HuH-7.5 (cell line): ENCODE measurements at places on chromosomes 16 and 17.

GRCh38 chr17:35786941-35787432, 8.5 kb downstream of the MMP28 start:
- no peak for DNase-seq

- DNase-seq = no peak
Observed at GRCh38 chr16:65895906-65896305, 470.6 kb upstream of the CDH5 start.

GRCh38 chr17:56305007-56305406, 151.7 kb downstream of the ANKFN1 start:
- no peak for DNase-seq

GRCh38 chr17:51045621-51046020, 75.0 kb downstream of the SPAG9 start:
- no peak for DNase-seq

GRCh38 chr17:50266384-50267073, 7.7 kb upstream of the TMEM92 start:
- no peak for DNase-seq

- no peak for DNase-seq
Observed at GRCh38 chr16:85321509-85322271, 209.4 kb upstream of the CIBAR2 start.

DNA sequence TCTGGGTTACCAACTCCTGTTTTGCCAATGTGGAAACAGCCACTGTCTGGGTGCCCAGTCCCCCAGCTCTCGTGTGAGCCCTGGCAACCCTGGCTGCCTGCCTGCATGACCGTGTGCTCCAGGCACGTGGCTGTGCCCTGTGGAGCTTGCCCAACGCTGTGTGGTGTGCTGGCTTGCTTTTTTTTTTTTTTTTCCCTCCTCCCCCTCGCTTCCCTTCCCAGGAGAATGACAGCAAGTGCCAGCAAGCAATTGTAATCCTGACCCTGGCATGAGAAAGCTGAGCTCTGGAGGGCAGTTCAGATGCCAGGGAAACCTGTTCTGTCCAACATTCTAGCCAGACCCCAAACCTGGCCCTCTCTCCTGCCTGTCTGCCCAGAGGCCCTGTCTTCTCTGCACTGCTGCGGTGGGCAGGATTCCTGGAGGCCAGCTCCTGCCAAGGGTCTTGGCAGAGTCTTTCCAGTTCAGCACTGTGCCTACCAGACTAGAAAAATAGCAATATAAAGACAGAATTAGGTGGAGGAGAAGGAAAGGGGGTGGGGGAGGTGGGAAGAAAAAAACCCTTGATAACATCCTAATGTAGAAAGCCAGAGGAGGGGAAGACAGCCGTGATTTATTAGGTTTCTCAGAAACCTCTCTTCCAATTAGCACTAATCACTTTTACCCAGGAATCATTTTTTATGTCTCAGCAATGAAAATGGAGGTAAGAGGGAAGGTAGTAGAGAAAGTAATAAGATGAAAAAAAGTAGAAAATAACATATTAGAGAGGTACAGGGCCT, 9.0 kb downstream of the HLF start:
- DNase-seq = no peak

DNA sequence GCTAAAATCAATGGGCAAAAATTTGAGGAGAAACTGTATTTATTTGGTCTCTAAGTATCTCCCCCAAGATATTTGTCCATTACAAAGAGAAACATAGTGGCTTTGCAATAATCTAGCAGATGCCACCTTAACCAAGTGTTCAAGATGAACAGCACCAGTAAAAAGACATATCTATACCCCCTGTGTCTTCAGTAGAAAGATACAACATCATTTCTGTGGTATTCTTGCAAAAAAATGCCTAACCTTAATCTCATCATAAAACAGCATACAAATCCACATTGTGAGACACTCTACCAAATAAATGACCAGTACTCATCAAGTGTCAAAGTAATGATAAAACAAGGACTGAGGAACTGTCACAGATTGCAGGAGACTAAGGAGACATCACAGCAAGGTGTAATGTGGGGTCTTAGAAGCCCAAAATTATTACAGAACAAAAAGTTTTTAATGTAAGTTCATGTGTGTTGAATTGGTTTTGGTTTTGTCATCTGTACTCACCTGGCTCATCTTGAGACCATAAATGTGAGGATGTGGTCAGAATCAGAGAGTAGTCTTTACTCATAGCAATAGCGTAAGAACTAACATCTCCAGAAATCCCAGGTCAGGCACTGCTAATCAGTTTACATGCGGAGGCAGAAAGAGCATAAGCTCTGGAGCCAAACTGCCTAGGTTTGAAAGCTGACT, 77.2 kb downstream of the AATF start:
- DNase-seq = no peak

DNA sequence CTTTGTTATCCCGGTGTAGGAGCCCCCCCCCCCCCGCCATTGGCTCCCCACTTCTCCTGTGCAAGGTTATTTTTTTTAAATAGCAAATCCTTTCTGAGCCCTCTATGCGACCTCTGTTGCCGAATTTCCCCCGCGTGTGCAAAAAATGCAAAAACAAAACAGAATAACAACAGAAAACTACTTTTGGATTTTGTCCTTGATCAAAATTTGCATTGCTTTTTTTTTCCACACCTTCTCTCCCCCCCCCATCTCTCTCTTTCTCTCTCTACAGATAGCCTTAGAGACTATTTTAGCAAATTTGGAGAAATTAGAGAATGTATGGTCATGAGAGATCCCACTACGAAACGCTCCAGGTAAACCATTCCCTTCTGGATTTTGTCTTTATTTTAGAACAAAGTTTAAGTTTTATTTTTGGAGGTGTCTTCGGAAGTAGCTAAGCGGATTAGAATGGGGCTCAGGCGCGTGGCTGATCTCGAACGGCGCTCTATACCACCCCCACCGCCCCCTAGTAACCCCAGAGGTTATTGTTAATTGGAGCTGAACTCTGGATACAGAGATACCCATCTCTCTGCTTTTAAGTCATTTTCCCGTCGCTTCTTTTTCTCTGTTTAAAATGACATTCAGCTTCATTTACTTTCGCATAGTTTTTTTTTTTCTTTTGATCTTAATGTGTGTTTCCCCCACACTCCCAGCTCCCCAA, 1.0 kb downstream of the MSI2 start:
- DNase-seq = no peak

DNA sequence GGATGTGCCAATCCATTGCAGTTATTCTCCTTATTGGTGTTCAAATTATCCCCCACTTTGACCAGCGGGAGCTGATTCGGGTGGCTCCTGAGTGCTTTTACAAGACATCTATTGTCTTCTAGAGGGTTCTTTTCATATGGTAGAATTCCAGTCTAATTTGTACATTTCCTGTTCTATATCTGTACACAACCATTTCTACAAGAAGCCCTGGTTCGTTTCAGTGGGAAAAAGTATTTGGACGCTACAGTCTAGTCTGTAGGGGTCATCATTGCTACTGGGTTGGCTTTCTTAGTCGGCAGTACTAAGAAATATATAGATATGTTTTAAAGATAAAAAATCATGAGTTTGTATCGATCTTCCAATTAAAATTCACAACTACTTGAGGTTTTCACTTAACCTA, 262.6 kb downstream of the MAP2K6 start:
- no peak for DNase-seq

GRCh38 chr17:13563866-13564265, 37.9 kb downstream of the HS3ST3A1 start:
- DNase-seq = no peak

DNA sequence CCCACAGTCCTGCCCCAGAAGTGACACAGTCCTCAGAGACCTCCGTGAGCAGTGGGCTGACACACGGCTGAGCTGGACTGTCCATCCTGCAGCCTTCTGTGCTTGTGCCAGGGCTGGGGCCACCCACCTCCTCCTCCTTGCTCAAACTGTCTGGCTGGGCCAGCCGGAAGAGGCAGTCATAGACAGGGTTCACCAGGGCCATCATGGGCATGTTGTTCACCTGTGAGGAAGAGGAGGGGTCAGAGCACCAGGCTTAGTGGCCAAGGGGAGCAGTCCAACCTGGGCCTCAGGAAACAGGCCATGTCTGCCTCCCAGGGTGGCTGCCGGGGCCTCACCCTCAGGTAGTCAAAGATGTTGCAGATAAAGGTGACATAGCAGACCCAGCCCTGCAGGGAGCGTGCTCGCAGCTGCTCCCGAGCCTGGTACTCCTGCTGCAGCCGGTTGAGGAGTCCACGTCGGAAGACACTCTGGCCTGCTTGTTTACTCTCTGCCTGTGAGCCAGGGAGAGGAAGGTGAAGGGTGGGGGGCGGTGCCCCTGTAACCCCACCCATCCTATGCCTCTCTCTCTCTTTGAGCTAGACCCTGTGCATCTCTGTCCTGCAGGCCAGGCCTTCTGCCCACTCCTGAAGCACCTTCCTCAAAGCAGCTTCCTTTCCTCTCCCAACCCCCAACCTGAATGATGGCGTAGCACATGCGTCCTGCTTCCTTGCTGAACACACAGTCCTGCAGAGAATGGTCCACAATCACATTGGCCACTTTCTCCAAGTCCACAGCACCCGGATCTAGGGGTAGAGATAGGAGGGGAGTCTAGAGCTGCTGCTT, 3.4 kb downstream of the MIF4GD start:
- DNase-seq = peak; percentile 72

GRCh38 chr17:44795421-44795820, 34.7 kb downstream of the GJC1 start:
- no peak for DNase-seq

- DNase-seq = no peak
Observed at GRCh38 chr17:19342611-19343255, 19.8 kb downstream of the B9D1 start.

DNA sequence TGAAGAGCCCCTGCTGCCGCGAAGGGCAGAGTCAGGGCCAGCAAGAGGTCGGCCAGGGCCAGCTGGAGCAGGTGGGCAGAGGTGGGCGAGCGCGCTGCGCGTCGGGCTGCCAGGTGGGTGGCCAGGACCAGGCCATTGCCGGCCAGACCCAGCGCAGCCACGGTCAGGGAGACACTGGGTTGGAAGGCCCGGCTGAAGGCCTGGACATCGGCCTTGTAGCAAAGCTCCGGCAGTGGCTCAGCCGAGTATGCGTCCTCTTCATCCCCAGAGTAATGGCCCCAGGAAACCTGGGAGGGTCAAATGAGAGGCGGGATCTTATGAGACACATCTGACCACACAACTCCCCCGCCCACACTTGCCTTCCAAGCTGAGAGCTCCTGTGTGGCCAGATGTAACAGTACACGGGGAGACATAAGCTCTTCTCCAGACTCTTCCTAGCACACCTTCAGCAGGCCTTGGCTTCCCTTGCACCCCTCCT, 1.3 kb downstream of the CCR10 start:
- no peak for DNase-seq

GRCh38 chr17:17514993-17515933, 19.1 kb upstream of the RASD1 start:
- DNase-seq = no peak

- no peak for DNase-seq
Observed at GRCh38 chr17:55246583-55246982, 18.2 kb upstream of the HLF start.

DNA sequence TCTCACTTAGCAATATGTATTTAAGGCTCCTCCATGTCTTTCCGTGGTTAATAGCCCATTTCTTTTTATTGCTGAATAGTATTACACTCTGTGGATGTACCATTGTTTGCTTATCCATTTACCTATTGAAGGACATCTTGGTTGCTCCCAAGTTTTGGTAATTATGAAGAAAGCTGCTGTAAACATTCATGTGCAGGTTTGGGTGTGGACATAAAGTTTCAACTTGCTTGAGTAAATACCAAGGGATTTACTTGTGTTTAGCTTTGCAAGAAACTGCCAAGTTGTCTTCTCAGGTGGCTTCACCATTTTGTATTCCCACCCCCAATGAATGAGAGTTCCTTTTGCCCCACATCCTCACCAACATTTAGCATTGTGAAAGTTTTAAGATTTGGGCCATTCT, 9.5 kb downstream of the LRRC36 start:
- no peak for DNase-seq

- no peak for DNase-seq
Observed at GRCh38 chr17:9843152-9844010, 17.7 kb downstream of the GLP2R start.

GRCh38 chr17:77529328-77529650, 388.5 kb downstream of the SEC14L1 start:
- no peak for DNase-seq

- DNase-seq = no peak
Observed at GRCh38 chr17:68592682-68593641, 8.2 kb downstream of the FAM20A start.

- DNase-seq = peak; percentile 72
Observed at GRCh38 chr17:6421700-6422604, 13.0 kb downstream of the AIPL1 start.

DNA sequence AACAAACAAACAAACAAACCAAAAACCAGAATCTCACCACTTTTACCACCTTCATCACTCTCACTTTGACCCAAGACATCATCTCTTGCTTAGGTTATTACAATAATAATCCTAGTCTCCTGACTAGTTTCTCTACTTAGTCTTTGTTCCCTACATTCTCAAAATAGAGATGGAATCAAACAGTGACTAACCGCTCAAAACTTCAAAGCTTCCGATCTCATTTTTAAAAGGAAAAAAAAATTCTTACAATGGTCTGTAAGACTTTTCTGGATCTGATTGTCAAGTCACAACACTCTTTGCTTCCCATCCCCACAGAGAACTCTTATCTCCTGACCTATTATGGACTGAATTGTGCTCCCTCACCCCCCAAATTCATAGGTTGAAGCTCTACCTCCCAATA, 60.9 kb downstream of the SPAG9 start:
- DNase-seq = no peak

DNA sequence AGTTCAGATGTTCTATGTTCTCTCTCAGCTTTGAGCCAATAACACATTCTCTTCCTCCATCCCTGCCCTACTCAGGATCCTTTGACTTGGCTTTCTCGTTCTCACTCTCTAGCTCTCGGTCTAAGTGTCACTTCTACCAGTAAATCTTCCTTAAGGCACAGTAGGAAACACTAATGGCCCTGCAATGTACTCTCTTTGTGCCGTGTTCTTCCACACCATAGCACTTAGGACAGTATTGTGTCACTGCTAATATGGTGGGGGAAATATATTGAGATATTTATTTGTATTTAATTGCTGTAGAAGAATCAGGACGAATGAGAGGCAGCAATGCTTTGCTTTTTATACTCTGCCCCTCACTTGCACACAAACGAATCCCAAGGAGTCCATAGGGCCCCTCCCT, 493.1 kb downstream of the SHISA9 start:
- DNase-seq = no peak

DNA sequence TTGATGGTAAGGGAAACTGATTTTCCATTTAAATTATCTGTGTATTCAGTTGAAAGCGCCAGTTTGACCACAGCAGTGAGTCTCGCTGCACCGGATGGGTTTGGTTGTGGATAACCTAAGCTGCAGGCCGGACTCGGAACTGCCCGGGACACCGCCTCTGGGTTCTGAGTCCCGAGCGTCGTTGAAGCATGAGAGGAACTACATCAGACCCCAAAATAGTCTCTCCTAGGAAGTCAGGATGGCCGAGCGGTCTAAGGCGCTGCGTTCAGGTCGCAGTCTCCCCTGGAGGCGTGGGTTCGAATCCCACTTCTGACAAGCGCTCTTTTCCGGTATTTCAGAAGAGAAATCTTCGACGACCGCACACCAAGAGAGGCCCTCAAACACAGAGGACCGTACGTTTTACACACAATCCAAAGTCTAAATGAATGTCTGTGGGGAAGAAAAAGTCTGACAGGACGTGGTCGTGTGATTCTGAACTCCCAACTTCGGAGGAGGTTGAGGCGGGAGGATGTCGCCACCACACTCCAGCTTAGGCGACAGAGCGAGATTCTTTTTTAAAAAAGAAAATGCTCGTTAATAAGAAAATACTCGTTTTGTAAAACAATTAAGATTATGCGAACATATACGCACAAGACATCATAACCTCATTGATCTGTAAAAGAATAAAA, 15.4 kb upstream of the PLLP start:
- DNase-seq = no peak

- DNase-seq = peak; percentile 47
Observed at GRCh38 chr16:57791195-57791892, 10.9 kb downstream of the KIFC3 start.
